ENCODE measurements at places on chromosomes 4 and X.

DNA sequence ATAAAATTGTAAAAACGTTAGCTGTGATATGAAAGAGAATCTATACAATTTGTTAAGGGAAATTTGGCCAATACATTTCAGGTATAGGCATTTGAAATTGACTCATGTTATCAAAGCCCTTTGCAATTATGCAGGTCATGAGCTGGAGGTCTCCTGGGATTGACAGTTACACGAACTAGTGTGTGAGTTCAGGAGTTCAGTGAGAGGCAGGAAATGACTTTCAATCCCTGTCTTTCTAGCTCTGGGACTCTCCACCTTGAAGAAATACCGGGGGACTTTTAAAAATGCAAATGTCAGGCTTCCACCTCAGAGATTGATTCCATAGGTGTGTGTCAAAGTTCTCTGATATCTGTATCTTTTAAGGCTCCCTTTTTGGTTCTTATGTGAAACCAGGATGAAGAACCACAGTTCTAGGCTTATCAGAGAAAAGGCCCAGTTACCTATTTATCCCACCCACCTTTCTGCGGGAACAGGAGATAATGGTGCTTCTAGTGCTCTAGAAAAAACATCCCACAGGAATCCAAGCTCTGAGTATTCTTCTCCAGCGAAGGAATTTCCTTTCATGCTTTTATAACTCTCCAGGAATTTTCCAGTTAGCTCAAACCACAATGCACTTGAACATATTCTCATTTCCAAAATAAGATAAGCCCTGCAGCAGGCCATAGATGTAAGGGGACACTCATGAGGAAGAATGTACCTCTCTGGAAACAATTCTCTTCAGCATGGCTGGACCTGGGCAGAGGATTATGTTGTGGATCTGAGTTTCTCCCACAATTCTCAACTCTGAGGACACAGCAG lies 501.0 kb downstream of the IDS start:
- DNase-seq = no peak

GRCh38 chrX:54808109-54808604 lies 612 bp downstream of the MAGED2 start:
- DNase-seq = peak; percentile 80

DNA sequence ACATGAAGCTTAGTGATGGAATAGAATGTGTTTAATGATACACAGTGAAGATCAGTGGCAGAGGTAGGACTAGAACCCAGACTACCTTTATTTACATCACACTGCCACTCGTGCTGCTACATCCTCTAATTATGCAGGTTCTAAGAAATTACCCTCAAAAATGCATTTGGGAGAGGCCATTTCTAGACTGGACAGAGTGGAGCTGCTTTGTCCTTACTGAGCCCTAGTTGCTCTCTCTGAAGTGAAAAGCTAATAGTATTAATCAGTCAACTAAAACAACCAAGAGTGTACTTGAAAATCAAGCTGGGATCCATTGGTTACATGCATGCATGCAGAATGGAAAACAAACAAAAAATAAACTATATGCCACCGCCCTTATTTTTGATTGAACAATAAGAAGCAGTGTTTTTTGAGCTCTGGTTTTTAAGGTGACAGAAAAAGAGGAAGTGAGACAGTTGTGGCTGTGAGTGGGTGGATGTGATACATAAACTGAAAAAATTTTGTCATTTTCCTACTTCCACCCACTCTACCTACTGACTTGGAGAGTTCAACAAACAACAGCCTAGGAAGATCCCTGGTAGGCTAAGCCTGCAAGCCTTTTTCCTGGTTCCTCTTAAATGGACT lies 6.8 kb upstream of the VSIG4 start:
- DNase-seq = no peak

GRCh38 chr4:1460967-1461868 lies 55.0 kb upstream of the NKX1-1 start:
- no peak for DNase-seq

- DNase-seq = no peak
Measured at GRCh38 chrX:72641611-72642010, 69.0 kb upstream of the HDAC8 start.

GRCh38 chrX:55008571-55009358 lies 8.6 kb downstream of the APEX2 start:
- DNase-seq = no peak

DNA sequence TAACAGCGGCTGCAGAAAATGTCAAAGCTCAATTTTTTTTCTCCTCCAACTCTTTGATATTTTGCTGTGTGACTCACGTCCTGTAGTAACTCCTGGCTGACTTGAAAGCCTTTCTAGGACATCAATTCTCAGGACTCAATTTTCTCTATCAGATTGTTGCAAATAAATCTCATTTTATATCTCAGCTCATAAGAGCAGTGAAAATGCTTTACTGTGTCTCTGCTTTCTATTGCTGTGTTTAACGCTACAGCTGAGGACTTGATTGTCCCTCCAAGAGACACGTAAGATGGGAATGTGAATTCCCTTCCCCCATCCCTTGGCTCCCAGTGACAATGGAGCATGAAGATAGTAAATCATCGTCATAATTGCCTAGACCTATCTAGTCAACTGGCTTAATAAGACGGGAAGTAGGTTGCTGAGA lies 20.5 kb upstream of the CBR4 start:
- no peak for DNase-seq

DNA sequence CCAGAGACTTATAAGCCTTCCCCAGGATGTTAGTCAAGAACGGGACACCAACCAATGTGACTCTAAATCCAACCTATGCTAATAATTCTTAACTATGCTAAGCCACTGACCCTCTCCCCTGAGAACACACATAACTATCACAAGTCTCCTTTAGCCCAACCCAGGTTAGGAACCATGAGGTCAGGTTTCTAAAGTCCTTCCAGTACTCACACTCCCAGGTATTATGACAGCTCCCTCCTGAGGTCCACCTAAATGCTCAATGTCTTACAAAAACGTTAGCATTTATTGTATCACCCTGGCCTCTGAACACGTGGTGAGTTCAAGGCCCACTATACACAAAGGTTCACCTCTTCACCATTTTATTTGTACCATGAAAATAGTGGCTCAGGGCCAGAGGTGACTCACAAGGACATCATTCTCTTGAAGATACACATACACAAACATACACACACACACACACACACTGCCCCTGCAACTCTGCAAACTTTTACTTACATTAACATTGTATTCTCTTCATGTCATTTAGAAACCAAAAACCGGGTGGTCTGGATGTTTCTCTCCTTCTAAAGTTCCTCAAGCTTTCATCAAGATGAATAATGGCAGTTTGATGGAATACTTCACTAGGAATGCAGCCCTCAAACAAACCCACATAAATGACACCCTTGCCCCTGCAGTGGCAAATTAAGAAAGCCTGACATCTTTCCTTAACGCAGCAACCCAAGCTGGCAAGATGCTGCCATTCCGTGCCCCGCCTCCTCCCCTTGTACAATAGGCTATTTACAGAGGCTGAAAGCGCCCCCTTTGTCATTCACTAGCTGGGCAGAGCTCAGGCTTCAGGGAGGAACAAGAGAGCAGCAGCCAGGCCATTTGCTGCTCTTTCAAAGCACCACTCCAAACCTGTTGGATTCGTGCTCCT lies 17.7 kb downstream of the ACSL1 start:
- peak; percentile 16 for DNase-seq

GRCh38 chrX:35076061-35076460 lies 133.5 kb downstream of the FAM47B start:
- DNase-seq = no peak

DNA sequence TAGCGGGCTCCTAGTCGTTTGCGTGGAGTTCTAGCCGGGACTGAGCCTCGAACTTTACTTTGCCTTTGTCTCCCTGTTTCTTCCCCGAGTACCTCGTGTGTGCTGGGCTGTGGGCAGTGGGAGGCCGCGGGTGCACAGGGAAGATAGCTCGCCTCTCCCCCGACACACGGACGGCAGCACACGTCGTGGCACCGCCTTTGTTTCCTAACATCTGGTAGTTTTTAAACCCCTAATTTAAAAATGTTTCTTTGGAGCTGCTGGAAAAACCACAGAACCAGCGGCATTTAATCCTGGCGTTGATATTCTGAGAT lies 866 bp downstream of the RBM46 start:
- DNase-seq = no peak

GRCh38 chr4:18404642-18405041 lies 383.1 kb upstream of the LCORL start:
- DNase-seq = no peak

DNA sequence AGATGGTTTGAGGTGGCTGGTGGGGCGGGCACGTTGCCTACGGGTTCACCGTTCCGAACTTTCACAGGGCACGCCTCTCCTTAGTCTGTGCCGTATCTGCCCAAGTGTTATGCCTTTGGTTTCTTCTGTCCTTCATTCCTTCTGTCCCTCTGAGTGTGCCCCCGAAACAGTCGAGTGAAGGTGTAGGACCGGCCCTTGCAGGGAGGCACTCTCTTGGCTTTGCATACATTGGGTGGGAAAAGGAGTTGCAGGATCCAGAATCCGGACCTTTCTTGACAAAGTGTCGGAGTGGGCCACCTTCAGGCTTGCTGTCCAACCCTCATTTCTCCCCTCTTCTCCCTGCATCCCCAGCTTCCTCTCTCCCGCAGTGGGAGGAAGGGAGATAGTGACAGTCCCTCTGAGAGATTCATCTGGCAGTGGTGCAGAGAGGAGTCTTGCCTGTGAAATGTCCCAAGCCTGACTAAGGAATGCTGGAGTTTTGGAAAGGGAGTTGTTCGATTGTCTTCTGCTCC lies 569 bp downstream of the ARFIP1 start:
- no peak for DNase-seq

DNA sequence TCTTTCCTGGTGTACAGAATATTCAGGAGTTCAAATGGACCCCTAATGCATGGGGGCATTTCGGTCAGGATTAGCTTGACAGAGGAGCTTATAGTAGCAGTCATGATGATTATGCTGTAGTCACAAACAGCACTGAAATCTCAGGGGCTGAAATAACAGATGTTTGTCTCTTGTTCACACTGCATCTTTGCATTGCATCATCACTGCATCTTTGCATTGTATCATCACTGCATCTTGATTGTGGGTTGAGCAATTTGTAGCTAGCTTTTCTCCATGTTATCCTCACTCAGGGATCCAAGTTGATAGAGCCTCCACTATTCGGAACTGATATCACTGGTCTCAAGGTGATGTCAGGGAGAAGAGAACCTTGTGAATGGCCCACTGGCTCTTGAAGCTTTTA lies 160.9 kb downstream of the GATB start:
- DNase-seq = no peak

- no peak for DNase-seq
Measured at GRCh38 chrX:65451663-65452062, 82.9 kb downstream of the LAS1L start.

DNA sequence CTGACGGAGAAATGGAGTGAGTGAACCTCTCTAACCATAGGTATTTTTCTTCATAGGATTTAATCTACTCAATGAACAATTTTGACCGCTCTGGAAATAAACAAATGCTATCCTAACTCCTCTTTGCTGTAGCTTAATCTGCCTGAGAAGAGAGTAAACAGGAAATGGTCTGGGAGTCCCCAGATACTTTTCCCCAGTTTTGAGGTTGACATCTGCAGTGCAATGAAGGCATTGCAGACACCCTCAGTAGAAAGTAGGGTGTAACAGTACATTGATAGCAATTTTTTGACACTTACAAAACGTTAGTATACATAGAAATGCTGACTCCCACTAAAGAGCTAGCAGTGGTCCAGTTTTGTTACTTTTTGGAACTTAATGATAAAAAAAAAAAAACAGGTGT lies 495.9 kb upstream of the FAM241A start:
- DNase-seq = no peak

DNA sequence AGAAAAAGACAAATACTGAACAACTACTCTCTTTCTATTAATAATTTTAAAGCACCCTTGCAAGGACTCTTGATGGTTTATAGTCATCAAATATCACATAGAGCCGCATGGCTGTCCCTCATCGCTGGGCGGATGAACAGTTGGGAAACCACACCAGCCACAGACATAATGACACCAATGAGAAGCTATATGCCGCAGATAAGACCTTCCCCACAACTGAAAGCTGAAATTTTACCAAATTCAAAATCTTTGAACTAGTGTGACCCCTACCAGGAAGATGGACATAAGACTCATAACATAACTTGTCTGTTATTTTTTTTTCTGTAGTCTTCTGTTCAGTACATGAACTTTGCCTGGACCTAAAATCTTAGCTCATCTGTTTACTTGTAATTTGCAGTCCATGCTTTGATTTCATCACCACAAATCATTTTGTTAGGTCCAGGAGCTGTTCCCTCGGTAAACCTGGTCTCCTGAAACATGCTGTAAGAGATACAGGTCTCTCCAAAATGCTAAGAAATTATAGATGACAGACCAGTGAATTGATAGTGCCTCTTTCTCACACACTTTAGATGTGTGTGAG lies 157.3 kb upstream of the RAPGEF2 start:
- DNase-seq = no peak

DNA sequence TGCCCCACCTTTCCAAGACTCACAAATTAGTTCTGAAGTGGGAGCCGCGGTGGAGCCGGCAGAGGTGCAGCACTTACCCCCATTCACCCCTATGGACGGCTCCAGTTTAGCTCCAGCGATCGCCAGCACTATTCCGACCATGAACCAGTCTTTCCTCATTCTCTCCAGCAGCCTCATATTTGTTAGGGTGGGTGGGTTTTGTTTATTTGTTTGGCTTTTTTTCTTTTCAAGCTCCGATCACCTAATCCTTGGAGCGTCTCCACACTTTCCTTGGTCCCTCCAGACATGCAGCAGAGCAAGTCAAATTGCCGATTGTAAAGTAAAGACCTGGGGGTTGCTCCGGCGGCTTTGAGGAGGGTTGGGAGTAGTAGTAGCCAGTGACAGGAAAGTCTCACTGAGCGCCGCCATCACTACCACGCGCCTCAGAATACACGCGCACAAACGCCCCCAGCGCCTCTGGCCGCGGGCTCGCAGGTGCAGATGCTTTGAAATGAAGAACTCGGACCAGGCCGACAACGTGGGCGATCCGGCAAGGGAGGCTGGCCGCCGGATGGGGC lies at the start of gene SLC10A7:
Gene SLC10A7 (minus strand): TSS at position 400 of the 557 bp plus-strand sequence. CDS start 223 bp downstream, at position 177.
- DNase-seq = peak; percentile 55

GRCh38 chrX:10159145-10159468 lies 2.3 kb downstream of the CLCN4 start:
- DNase-seq = no peak

DNA sequence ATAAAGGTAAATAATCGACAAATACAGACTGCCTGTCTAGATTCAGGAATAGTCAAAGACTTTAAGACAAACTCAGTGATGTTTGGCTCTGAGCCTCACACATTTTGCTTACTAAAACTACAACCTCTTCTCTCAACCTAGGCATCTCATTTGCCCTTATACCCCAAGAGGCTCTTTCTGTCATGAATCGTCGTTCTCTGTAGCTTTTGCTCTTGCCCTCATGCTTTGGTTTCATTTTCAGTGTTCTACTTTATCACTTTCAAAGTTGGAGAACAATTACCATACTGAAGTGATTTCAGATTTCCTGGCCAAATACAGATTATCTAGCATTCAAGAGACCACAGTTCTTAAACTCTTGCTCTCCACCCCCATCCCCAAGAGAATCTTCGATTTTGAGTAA lies 114.1 kb upstream of the RAP2C start:
- no peak for DNase-seq

- no peak for DNase-seq
Measured at GRCh38 chr4:39574946-39575345, 47.7 kb upstream of the UGDH start.

Data from NCI-H2029 (cell line).